ENCODE measurements at places on chromosomes 7 and 10.

- DNase-seq, result peak; percentile 81
Measured at GRCh38 chr7:105388356-105389087, at the start of gene SRPK2. TSS of gene SRPK2 (minus strand) at chr7:105388921.

DNA sequence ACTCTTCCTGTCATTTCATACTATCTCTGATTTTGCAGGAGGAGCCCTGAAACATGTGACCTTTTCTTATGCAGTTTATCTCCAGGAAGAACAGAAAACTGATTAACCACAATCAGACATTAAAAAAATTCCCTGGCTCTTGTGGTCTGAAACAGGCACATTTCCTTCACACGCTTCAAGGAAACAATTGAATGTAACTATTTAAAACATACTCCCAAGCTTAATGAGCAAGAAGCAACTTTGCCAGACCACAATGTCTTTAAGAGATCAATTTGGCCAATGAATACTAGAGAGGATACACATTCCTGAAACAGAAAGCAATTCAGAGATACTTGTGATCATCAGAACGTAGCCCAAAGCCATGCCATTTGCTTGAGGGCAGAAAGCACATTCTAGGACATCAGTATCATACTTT lies 65.8 kb downstream of the PIP4K2A start:
- DNase-seq, result no peak

DNA sequence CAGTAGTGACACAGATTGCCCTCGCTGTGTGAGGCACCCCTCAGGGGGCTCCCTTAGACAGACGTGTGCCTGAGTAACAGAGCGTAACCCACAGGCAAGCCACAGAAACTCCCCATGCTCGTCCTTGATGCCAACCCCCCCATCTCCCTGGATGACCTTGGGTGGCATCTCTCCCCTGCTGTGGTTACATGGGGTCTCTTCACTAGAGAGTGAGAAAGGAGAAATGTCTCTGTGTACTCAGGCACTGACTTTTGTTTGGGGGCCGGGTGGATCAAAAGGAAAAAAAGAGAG lies 1.1 kb upstream of the ASB10 start:
- DNase-seq, result no peak

DNA sequence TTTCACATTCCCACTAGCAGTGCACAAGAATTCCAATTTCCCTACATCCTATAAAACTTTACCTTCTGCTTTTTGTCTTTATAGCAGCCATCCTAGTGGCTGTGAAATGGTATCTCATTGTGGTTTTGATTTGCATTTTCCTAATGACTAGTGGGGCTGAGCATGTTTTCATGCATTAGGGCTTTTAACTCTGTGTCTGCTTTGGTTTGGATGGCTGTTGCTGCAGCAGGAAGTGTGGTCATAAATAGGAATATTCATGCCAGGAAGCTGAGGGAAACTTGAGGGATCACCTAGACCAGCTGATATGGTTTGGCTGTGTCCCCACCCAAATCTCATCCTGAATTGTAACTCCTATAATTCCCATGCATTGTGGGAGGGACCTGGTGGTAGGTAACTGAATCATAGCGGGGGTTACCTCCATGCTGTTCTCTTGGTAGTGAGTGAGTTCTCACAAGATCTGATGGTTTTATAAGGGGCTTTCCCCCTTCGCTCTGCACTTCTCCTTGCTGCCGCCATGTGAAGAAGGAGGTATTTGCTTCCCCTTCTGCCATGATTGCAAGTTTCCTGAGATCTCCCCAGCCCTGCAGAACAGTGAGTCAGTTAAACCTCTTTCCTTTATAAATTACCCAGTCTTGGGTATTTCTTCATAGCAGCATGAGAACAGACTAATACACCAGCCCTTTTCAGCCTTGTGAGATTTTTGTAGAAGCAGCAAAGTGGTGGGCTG lies 181.8 kb upstream of the PITRM1 start:
- no peak for DNase-seq

- no peak for DNase-seq
Measured at GRCh38 chr7:68224041-68224741, 1227.6 kb downstream of the TYW1 start.

DNA sequence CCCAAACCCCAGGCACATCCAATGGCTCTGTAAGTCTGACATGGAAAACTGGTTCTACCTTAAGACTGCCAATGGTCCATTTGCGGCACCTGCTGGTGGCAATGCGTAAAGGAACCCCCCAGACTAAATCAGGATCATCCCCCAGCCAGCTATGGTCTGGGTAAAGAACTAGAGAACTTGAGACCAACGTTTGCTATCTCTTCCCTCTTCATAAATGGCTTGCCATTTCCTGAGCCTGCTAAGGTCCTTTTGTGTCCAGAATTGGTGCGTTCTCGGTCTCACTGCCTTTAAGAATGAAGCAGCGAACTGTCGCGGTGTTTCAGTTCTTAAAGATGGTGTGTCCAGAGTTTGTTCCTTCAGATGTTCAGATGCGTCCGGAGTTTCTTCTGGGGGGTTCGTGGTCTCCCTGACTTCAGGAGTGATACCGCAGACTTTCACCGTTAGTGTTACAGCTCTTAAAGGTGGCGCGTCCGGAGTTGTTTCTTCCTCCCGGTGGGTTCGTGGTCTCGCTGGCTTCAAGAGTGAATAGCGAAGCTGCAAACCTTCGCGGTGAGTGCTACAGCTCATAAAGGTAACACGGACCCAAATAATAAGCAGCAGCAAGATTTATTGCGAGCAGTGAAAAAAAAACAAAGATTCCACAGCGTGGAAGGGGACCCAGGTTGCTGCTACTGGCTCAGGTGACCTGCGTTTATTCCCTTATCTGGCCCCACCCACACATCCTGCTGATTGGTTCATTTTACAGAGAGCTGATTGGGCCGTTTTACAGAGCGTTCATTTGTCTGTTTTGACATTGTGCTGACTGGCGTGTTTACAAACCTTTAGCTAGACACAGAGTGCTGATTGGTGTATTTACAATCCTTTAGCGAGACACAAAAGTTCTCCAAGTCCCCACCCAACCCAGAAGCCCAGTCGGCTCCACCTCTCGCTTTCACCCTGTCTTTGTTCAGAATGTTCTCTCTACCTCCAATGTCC lies 95.4 kb downstream of the ELMO1 start:
- DNase-seq, result no peak

GRCh38 chr7:35725280-35725680 lies 30.3 kb upstream of the HERPUD2 start:
- no peak for DNase-seq

DNA sequence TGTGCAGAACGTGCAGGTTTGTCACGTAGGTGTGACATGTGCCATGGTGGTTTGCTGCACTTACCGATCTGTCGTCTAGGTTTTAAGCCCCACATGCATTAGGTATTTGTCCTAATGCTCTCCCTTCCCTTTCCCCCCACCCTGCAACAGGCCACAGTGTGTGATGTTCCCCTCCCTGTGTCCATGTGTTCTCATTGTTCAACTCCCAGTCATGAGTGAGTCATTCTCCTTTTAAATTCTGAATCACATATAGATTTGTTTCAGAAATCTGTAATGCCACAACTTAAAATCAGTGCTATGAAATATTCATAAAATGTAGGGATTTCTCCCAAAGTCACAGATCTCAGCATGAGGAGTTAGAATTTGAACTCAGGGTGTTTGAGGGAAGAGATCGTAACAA lies 552.5 kb upstream of the MBL2 start:
- no peak for DNase-seq

DNA sequence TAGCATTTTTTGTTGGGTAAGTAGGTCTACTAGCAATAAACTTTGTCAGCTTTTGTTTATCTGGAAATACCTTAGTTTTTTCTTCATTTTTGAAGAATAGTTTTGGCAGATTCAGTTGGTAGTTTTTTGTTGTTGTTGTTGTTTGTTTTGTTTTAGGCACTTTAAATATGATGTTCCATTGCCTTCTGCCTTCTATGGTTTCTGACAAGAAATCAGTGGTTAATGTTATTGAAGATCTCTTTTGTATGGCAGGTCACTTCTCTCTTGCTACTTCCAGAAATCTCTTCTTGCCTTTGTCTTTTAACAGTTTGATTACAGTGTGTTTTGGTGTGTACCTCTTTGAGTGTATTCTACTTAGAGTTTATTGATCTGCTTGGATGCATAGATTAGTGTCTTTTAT lies 41.8 kb upstream of the ZNF365 start:
- DNase-seq, result no peak

GRCh38 chr10:43314626-43315495 lies 48.0 kb upstream of the RASGEF1A start:
- no peak for DNase-seq

GRCh38 chr10:90986870-90987269 lies 66.0 kb upstream of the ANKRD1 start:
- DNase-seq, result no peak

GRCh38 chr7:64892666-64893309 lies 10.3 kb upstream of the ZNF273 start:
- no peak for DNase-seq

GRCh38 chr7:142579946-142580345 lies 169.3 kb upstream of the PRSS1 start:
- DNase-seq, result no peak

- DNase-seq, result no peak
Measured at GRCh38 chr10:122234416-122234815, 36.7 kb upstream of the BTBD16 start.

DNA sequence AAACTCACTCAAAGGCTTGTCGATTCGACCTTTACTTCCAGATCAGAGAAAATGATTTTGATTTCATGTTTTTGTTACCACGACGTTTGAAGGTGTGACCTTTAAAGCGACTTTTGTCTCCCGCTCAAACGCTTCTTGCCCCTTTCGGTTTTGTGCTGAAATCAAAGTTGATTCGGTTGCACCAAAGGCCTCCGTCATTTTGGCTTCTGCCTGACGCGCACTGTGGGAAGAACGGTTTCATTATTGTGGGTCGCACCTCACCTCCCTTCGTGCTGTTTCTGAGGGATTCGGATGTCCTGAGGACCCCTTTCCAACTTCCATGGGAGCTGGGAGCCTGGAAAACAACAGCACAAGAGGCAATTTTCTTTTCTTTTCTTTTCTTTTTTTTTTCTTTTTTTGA lies 176.9 kb downstream of the DNAJB6 start:
- DNase-seq, result no peak

- no peak for DNase-seq
Measured at GRCh38 chr7:404812-405488, 114.7 kb downstream of the PDGFA start.

- no peak for DNase-seq
Measured at GRCh38 chr10:86678999-86679792, 10.9 kb downstream of the LDB3 start.

GRCh38 chr7:20343205-20343604 lies 12.5 kb downstream of the ITGB8 start:
- DNase-seq, result peak; percentile 37

DNA sequence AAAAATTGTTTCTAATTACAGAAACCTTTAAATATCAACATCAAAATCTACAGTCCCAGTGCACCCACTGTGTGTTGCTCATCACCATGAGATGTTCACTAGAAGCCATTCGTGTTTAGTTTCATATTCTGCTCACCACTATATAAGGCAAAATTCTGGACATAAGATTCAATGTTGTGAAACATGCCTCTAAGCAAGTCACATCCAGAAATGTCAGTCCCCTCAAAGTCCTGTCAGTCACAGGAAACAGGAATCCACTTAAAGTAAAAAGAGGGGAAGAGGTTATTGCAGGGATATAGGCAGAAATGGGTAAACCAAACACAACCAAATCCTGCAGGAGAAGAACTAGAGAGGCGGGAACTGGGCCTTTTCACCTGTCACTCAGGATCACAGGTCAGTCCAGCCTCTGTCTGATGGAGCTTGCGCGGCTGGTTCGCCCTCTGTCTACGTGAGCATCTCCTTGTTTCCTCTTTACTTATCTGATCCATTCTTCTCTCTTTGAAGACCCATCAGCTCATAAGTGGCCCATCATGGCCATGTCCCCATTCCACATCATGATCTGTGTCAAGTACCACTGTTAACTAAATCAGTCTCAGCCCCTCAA lies 58.4 kb downstream of the MYPN start:
- no peak for DNase-seq

DNA sequence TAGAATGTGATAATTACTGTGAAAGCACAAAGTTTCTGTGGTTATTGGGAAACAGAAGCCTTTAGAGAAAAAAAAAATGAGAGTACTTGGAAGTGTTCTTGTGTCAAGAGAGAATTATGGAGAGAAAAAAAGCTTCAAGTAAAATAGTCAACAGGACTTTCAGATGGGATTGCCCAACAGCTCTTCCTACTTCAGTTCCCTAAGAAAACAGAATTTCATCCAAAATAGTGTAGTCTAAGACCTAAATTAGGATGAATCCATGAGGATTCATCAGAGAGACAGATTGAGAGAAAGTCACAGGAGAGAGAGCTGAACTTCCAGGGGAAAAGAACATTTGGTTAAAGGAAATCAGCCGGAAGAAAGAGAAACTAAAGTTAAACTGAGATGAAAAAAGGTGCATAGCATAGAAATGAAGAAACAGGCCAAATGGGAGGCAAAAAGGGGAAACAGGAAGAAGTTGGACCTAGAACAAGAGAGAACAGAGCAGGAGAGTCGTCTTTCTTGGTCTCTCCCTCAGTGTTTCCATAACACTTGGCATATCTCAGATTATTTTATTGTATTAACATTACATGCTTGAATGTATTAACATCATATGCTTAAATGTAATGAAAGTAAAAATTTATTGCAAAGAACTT lies 2.5 kb downstream of the SCIN start:
- no peak for DNase-seq

- DNase-seq, result no peak
Measured at GRCh38 chr7:147595042-147595441, 995.5 kb upstream of the C7orf33 start.

DNA sequence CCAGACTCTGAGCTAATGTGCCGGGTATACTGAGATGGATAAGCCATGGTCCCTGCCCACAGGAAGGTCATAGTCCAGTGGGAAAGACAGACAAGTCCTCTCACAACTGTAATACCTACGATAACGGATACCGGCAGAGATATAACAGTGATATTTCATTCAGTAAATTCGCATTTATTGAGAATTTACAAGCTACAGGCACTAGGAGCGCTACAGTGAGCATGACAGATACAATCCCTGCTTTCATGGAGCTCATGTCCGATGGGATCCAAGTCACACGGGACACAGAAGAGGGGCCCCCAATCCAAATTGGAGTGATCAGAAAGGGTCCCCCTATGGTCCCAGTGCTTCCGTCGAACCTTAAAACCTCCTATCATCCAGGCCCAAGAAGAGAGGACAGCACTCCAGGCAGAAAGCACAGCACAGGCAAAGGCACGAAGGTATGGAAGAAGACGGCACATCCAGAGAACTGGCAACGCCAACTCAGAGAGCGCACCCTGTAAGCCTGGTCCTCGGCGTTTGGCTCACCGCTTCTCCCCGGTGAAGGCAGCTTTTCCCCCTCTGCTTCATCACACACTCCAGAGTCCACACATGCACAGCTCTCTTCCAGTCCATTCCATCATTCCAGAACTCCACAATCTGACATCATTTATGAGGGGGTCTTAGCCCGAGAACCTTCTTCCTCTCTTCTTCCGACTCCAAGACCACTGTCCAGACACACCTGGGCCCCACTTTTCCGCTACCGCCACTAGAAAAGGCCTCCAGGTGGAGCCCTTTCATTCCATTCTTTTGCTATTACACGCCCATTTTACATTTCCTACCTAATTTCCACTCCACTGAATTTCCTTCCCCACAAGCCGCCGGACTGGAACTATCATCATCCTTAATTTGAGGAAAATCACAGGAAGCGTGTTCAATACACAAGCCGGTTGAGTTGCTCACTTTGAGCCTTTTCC lies 47.8 kb upstream of the NKX2-3 start:
- DNase-seq, result peak; percentile 18

- DNase-seq, result no peak
Measured at GRCh38 chr10:17563452-17563851, 53.7 kb downstream of the HACD1 start.

GRCh38 chr10:71065659-71066058 lies 146.7 kb upstream of the UNC5B start:
- DNase-seq, result no peak
